ENCODE measurements at places on chromosomes 6 and 20.

DNA sequence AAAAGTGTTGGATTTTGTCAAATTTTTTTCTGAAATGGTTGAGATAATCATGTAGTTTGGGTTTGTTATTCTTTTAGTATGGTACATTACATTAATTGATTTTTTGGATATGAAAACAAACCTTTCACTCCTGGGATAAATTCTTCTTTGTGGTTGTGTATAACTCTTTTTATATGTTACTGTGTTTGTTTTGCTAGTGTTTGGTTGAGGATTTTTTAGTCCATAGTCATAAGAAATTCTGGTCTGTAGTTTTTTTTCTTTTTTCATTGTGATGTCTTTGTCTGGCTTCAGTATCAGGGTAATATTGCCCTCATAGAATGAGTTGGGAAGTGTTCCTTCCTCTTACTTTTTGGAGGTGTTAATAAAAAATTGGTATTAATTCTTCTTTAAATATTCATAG, 122.2 kb upstream of the ATXN1 start:
- no peak for DNase-seq

DNA sequence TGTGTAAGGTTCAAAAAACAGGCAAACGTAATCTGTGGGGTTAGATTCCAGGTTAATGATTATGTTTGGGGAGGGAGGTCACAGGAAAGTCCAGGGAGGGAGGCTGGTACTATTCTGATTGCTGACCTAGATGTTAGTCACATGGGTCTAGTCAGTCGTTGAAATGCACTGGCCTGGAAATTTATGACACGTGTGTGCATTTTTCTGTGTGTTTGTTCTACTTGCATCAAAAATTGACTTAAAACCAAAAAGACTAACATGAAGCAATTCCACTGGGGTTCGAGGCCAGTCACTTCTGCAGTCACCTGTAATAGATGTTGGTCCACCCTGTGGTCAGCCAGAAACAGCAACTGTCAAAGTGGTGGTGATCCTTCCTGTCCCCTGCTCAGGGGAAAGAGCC, 104.2 kb upstream of the MLN start:
- no peak for DNase-seq

GRCh38 chr20:58905236-58905635, 52.7 kb downstream of the GNAS start:
- no peak for DNase-seq

DNA sequence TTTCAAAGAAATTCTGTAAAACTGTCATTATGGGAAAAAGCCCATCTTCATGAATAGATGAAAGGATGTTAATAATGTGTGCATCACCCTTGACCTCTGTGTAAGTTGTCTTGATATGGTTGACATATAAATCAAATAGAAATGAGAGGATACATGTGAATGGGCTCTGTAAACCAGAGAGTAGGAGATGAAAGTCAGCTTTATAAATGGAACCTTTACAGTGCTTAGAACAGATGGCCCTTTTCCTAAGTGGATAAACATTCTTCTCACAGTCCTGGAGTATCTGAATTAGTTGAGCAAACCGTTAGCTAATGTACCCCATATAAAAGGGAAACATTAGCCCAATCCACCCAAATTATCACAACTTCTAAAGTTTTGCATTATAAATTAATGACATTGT, 57.5 kb downstream of the MYLK4 start:
- no peak for DNase-seq

DNA sequence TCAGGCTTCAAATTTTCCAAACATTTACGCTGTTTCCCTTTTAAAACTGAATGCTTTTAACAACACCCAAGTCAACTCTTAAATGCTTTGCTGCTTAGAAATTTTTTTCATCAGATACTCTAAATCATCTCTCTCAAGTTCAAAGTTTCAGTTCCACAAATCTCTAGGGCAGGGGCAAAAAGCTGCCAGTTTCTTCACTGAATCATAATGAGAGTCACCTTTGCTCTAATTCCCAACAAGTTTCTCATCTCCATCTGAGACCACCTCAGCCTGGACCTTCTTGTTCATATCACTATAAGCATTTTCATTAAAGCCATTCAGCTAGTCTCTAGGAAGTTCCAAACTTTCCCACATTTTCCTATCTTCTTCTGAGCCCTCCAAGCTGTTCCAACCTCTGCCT, 69.1 kb downstream of the RNF217 start:
- DNase-seq, result no peak

GRCh38 chr6:3311826-3312225, 53.1 kb downstream of the PSMG4 start:
- DNase-seq, result no peak

DNA sequence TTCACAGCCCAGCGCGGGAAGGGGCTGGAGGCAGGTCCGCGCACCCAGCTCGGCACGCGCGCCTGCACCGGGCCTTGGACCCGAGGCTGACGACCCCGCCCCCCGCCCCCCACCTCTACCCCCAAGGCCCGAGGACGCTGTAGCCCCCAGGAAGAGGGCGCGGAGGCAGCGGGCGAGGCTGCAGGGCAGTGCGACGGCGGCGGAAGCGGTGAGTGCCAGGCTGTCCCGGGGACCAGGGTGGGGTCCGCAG, 1.2 kb downstream of the LIME1 start:
- no peak for DNase-seq

- DNase-seq, result no peak
These were observed 72.9 kb downstream of the TSBP1 start for GRCh38 chr6:32298632-32299336.

DNA sequence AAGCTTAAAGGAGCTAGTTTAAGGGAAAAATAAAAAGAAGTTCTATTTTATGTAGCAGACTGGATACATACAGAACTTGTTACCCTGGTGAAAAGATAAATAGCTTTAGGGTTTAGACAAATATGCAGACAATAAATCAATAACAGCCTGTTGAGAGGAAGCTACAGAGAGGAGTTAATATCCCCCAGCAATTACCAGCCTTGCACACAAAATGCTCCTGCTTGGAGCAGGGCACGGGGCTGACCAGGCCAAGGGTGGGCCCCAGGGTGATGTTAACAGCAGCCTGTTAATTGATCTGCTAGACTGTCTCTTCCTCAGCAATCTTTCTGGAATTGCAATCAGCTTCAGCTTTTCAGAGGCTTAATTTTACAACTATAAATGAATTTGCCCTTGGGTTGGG, 125.1 kb upstream of the SOX4 start:
- DNase-seq, result no peak

- DNase-seq, result no peak
These were observed 173.2 kb downstream of the BTBD3 start for GRCh38 chr20:12090920-12091319.

- no peak for DNase-seq
These were observed 191.7 kb downstream of the FOXC1 start for GRCh38 chr6:1801401-1801800.

DNA sequence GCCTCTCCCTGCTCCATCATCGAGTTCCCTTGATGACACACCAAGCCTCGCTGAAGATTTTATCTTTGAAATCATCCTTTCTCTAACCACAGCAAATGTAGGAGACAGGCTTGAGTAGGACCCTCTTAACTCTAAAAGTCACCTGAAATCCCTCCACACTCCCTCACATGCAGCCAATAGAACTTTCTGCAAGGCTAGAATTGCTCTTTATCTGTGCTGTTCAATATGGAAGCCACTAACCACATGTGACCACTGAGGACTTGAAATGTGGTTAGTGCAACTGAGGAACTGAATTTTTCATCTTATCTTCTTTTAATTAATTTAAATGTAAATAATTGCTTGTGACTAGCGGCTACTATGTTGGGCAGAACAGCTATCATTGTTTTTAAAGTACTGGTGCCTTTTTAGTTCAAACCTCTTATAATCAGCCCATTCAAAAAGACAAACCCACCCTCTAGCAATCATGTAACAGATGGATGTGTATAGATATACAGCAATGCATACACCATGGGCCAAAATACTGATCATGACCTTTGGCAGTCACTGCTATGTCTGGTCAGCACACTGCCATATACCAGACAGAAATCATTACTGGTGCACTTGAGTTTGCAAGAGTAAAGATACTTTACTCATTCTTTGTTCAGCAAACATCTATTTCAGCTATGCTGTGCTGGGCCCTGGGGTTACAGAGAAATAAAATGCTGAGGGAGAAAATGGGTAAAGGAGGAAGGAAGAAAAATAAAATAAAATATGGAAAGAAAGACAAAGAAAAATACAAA, 50.0 kb downstream of the GFOD1 start:
- DNase-seq, result no peak

DNA sequence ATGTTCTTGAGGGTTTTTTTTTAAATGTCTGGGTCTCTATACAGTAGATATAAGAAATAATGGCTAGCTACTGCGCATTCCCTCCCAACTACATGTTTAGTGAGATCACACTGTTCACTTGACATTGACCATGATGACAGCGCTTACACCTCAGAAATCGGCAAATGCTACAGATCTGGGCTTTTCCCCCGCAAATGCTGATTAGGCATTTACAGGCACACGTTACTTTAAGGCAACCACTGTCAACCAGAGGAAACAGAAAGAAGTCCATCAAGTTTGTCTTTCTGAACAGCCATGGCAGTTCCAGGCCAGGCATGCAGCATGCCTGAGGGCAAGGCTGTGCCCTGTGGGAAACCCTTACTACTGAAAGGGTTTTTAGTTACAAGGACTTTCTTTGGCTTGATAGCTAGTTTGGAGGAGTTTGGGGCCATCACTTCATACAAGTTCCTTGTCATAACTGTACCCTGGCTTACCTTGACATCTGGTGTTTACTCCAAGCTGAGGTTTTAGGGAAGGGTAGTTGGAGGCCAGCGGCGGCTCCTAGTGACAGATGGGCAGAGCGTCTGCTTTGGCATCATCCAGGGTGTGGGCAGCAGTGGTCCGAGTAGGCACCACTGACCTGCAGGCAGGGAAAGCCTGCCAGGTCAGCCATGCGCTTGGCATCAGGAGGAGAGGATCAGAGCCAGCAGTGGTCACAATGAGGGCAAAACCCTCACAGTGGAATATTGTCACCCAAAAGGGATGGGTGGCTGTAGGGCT, 43.0 kb downstream of the CFAP61 start:
- no peak for DNase-seq

DNA sequence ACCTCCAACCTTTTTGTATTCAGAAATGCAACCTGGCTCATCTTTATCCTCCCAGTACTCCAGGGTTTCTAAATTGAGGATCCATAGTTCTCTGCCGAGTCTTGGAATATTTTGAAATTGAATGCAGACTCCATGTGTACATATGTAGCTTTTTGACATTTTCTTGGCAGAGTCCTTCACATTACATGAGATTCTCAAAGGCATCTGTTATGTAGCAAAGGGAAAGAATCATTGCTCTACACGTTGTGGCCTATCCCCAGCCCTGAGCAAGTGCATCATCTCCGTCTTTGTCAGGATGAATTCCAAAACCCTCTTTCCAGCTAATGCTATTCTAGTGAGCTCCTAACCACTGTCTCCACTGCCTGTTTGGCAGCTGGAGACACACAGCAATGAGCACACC, 742.9 kb downstream of the DHX35 start:
- no peak for DNase-seq

- no peak for DNase-seq
These were observed 3.1 kb downstream of the CPXM1 start for GRCh38 chr20:2797136-2797983.

GRCh38 chr6:45990162-45990561, 25.5 kb downstream of the CLIC5 start:
- no peak for DNase-seq

- no peak for DNase-seq
These were observed 4.6 kb upstream of the IER3 start for GRCh38 chr6:30748851-30749540.

- no peak for DNase-seq
These were observed 122.2 kb upstream of the TFAP2D start for GRCh38 chr6:50591135-50591534.

- no peak for DNase-seq
These were observed 441.0 kb upstream of the MARCKS start for GRCh38 chr6:113416170-113416569.

DNA sequence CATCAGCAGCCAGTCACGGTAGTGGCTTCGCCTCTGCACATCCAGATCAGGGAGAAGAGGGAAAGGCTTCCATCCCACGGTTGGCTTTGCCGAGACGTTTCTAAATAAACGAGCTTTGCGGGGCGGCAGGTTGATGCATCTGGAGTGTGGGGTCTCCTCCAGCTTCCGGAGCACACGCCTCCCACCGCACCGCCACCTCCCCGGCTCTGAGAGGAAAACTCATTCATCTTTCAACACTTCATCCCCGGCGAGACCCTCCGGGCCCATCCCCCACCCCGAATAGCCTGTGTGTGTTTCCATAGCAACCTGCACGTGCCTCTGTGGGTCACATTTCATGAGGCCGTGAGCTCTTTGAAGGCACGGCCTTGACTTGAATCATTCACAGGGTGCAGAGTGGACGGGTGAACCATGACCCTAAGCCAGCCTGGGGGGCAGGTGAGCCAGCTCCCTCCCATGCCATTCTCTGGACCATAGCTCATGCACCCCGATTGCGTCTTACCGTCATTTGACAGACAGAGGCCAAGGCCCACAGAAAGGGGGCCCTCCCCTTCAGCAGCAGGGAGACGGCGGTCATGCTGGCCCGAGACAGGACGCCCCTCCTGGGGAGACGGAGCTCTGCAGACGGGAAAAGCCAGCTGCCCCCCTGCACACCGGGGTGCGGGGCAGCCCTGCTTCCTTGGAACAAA, 16.2 kb upstream of the CHRNA4 start:
- DNase-seq, result no peak

GRCh38 chr20:15445056-15445840, 1107.8 kb upstream of the FLRT3 start:
- no peak for DNase-seq

DNA sequence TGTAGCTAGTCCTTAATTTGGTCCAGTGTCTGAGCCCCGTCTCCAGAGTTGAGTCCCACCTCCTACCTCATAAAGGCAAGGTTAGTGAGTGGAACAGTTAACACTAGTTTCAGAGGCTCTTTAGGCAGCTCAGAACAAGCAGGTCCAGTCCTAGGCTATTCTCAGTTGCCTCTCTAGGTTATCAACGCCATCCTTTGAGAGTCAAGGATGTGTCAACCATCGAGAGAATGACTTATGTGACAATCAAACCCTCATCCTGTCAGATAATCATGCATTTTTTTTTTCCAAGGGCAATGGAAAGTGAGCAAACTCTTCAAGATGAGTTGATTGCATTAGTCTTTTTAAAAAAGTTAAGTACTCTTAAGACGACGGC, 64.0 kb upstream of the TXNDC5 start:
- DNase-seq, result no peak

DNA sequence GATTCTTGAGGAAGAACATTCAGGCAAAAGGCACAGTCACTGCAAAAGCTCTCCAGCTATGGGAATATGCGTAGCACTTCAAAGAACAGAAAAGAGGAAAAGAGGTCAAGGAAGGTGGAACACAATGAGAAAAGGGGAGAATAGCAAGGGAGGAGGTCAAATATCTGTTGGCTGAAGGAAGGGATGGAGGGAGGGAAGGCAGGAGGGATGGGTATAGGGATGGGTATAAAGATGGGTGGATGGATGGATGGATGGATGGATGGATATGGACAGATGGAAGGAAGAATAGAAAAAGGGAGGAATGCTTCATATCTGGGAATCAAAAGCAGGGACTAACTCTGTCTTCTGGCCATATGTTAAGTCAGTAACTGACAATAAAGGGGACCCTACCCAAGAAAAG, 164.2 kb upstream of the TOP1 start:
- DNase-seq, result no peak

GRCh38 chr6:91711518-91711917, 1124.6 kb upstream of the MAP3K7 start:
- DNase-seq, result no peak
